ENCODE measurements at places on chromosomes 11 and 22.
A peak's percentile ranks its signal among the peaks of the same experiment; 100 is the strongest.

GRCh38 chr11:121645596-121645995 lies 192.8 kb upstream of the SORL1-AS1 start:
- no peak for DNase-seq

GRCh38 chr11:66070604-66071380 lies 720 bp downstream of the PACS1 start:
- DNase-seq: no peak

- peak; percentile 53 for DNase-seq
Measured at GRCh38 chr11:65366340-65366773, 11.8 kb downstream of the TIGD3 start.

GRCh38 chr11:62487738-62488551 lies 58.7 kb downstream of the AHNAK start:
- no peak for DNase-seq

Data from NCI-H2107 (cell line).